ENCODE measurements at places on chromosomes 3 and 15.

- DNase-seq, result no peak
Observed at GRCh38 chr15:56977232-56977631, 58.8 kb downstream of the TCF12 start.

DNA sequence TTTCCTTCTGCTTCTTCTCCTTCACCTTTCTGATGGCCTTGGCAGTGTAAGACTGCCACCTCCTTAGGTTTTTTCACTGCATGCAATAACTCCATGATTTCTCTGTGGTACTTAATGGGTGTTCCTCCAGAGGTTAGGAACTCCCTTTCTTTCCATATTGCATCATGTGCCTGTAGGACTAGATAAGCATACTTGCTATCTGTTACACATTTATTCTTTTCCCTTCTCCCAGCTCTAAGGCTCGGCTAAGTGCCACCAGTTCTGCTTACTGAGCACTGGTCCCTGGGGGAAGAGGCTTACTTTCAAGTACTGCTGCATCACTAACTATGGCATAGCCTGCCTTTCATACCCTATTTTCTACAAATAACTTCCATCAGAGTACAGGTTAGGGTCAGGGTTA is 351.8 kb downstream of the OTOL1 start:
- DNase-seq, result no peak

GRCh38 chr15:97761110-97761509 is 199.4 kb upstream of the ARRDC4 start:
- no peak for DNase-seq

DNA sequence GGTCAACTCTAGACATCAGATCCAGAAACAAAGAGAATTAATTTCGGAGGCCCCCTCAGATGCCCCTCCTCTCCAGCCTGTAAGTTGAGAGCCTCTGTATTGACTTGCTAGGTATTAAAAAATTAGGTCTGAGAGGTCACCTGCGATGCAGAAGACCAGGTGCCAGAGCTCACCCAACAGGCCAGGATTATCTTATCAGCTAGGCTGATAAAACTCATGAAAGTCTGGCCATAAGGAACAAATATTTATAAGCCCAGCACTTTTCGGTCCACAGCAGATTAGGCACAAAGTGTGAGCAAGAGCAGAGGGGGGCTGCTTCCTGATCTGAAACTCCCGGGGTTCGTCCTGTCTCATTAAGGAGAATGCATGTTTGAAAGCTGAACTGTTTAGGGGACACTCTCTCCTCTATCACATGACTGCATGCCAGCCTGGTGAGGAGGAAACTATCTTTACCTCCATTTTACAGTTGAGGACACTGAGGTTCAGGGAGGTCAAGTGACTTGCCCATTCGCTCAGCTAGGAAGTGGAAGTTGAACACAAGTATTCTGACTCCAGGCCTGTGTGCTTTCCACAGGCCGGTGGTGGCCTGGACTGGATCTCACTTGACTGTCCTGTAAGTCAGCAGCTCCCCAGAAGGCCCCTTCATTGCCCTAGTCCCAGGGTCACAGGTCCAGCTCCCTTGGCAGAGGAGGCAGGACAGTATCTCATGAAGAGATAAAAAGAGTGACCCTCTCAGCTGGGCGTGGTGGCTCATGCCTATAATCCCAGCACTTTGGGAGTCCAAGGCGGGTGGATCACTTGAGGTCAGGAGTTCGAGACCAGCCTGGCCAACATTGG is 39.6 kb upstream of the MAGEF1 start:
- DNase-seq, result no peak

GRCh38 chr15:92463826-92464225 is 70.1 kb downstream of the ST8SIA2 start:
- DNase-seq, result no peak

DNA sequence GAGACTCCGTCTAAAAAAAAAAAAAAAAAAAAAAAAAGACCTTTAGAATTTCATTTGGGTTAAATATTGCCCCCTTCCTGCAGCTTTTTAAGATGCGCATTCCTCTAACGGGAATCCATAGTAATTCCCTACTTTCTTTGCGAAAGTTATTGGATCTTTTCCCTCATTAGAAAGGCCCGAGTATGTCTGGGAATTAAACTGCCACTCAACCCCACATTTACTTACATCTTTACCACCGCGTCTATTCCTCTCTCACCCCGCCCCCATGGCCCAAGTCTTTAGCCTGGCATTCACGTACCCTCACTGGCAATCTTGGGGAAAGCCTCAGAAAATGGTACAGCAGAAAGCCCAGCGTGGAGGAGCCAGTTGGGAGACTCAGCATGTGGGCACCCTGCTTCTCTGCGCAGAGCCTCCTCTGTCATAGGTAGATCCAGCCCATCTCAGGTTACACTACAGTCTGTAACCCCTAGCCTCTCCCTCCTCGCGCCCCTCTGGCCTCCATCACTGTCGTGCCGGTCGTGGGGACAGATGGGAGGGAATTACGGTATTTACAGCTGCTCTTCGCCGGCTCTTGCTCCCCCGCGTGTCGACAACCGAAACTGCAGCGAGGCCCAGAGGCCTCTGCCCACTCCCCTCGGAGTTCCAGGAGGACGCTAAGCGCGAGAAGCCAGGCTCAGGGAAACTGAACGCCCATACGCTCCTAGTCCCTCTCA is 6.4 kb upstream of the ANKDD1A start:
- peak; percentile 82 for DNase-seq

GRCh38 chr15:75844629-75845335 is 1.5 kb downstream of the UBE2Q2 start:
- no peak for DNase-seq

DNA sequence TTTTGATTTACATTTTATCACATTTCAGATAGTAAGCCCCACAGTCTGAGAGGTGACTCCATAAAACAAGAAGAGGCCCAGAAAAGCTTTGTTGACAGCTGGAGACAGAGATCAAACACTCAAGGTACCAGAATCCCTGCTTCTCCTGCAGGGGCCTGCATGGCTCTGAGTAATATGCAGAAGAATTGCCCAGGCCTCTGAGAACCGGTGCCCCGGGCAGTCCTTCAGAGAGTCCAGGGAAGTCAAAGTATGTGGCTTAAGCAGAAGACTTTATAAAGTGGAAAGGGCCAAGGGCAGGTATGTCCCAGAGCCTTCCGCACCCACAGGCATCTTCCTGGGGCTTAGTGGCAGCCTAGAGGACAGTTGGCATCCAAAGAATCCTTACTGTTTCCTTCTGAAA is 12.8 kb downstream of the ATRIP start:
- DNase-seq, result no peak

GRCh38 chr3:160575589-160575988 is 10.2 kb upstream of the KPNA4 start:
- DNase-seq, result no peak

GRCh38 chr3:150450916-150451315 is 42.8 kb downstream of the TSC22D2 start:
- no peak for DNase-seq

DNA sequence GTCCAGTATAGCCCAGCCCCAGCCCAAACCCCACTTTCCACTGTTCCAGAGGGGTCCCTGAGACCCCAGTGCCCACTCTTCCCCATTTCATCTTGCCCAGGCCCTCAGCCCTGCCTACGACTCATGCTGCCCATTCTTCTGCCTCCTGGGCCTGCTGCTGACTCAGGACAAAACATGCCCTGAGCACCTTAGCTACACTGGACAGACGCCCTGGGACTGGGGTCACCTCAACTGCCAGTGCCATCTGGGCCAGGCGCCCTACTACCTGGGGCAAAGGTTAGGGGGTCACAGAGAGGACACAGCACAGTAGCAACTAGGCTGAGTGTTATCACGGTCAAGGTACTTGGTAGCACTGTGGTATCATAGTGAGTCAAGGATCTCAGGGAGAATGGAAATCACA is 2.6 kb upstream of the LAMB2 start:
- no peak for DNase-seq

GRCh38 chr3:51083490-51083889 is 301.6 kb upstream of the MANF start:
- no peak for DNase-seq

DNA sequence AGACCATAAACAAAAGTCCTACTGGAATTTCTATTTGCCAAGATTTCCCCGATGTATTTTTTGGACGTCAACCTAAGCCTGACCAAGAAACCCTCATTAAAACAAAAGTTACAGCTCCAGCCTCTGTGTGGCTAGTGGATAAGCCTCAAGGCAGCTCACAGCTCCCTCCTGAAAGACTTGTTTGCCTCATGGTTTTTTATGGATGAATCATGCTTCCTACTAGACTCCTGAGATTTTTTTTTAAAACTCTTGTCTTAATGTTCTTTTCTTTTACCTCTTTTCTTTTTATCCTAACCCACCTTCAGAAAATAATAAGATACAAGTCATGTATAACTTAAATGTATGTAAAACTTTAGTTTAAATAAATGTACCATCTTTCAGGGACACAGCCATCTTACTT is 52.4 kb downstream of the SUCNR1 start:
- DNase-seq, result no peak

GRCh38 chr3:141087778-141088130 is 36.6 kb downstream of the SPSB4 start:
- DNase-seq, result no peak

- no peak for DNase-seq
Observed at GRCh38 chr15:29870495-29871151, 48.4 kb upstream of the TJP1 start.

DNA sequence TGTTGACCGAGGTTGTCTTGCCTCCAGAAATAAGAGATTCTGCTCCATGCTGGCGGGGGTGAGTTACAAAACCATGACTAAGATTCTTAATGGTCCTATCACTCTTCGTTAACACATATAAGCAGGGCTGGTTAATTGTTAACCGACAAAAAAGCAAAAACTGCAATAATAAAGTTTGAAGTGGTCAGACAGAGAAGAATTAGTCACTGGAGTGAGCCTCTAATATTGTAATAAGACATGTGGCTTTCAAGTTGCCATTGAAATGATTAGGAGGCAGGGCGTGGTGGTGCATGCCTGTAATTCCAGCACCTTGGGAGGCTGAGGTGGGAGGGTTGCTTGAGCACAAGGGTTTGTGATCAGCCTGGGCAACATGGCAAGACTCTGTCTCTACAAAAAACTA is 78.4 kb upstream of the NR2F2 start:
- no peak for DNase-seq

DNA sequence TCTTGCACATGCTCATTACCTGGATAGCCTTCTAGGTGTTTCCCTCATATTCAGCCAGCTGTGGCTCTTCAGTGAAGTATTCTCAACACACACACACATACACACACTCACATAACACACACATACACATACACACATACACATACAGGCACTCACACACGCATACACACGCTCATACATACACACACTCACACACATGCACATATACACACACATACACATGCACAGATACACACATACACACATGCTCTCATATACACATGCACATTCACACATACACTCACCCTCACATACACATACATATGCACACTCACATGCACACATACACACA is 41.2 kb downstream of the GRK7 start:
- no peak for DNase-seq

GRCh38 chr15:50880651-50881114 is 27.8 kb upstream of the AP4E1 start:
- no peak for DNase-seq

- DNase-seq, result no peak
Observed at GRCh38 chr3:39748763-39749162, 60.6 kb upstream of the MYRIP start.

GRCh38 chr15:38652998-38653397 is 88.4 kb upstream of the RASGRP1 start:
- peak; percentile 79 for DNase-seq

GRCh38 chr3:48952510-48953118 is 34.0 kb downstream of the ARIH2 start:
- DNase-seq, result peak; percentile 42

DNA sequence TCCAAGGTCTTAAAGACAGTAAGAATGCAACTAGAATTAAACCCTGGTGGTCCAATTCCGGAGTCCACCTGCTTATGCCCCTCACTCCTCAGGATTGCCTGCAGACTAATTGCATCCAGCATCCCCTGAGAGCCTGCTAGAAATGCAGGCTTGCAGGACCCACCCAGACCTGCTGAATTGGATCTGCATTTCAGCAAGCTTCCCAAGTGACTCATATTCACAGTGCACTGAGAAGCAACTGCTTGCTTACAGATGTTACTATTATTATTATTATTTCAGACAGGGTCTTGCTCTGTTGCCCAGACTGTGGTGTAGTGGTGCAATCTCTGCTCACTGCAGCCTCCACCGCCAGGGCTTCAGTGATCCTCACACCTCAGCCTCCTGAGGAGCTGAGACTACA is 83.5 kb upstream of the VGLL4 start:
- DNase-seq, result no peak

DNA sequence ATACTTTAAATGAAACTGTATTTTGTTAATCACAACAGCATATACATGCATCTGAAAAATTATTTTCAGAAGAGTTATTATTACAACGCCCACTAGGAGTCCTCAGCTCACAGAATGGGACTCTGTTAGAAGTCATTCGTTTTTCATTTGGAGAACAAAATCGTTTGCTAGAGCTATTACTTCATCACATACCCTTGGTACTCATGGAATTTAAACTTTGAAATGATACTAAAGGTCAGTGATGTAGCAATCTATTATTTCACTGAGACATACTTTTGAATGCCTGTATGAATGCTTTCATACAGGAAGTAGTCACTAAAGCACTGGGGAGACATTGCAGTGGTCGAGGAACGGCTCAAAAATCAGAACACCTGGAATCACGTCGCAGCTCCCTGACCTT is 198.1 kb downstream of the MBNL1 start:
- no peak for DNase-seq

DNA sequence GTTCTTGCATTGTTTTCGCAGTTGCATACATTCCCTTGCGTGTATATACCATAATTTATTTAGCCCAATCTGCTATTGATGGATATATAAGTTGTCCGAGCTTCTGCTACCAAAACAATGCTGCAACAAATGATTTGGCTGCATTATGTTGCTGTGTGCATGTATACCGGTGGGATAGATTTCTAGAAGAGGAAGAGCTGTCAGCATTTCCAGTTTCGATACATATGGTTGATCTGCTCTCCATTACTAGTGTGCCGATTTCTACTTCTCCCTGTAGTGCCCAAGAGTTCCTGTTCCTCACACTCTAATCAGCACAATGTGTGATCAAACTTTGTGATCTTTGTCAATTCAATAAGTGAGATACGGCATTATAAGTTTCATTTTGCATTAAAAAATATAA is 92.8 kb upstream of the NMNAT3 start:
- DNase-seq, result no peak

DNA sequence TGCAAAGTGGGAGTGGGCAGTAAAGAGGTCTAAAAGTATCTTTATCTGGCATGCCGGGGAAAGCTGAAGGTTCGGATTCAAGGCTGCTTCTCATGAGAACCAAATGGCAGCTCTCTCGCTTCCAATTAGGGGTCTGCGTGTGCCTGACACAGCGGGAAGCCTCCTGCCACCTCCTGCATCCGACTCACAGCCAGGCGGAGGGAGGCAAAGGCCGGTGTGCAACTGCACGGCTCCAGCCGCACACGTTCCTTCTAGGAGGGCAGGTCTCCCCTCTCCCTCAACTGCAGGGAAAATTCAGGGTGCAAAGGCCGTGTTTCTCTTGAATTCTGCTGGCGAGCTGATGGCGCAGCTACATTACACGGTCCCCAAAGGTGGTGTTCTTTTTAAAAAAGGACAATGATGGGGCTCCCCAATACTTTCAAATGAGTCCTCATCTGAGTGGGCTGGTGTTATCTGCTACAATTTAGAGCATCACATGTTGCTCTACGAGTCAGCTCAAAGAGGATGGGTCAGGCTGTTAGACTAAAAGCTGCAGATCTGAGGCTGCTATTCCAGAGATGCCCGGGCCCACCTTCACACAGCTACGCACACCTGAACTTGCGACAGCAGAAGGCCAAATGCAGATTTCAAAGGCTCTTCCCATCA is 226.6 kb downstream of the ADAMTS17 start:
- no peak for DNase-seq

GRCh38 chr3:185631108-185631507 is 45.0 kb downstream of the SENP2 start:
- no peak for DNase-seq

- no peak for DNase-seq
Observed at GRCh38 chr3:69088063-69088462, 3.3 kb downstream of the ARL6IP5 start.
